ENCODE measurements at places on chromosomes 13 and 19.

DNA sequence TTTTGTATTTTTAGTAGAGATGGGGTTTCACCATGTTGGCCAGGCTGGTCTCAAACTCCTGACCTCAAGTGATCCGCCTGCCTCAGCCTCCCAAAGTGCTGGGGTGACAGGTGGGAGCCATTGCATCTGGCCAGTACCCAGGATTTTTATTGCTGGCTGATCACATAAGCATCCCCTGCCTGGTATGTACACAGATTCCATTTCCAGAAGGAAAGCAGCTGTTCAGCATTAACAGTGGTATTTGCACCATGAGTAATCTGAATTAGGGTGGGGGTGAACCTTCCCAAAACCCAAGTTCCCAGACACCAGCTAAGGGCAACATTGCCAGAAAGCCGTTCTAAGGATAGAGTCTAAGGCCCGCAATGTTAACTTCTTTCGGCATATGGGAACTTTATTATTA lies 7.3 kb downstream of the ZNF555 start:
- no peak for DNase-seq

DNA sequence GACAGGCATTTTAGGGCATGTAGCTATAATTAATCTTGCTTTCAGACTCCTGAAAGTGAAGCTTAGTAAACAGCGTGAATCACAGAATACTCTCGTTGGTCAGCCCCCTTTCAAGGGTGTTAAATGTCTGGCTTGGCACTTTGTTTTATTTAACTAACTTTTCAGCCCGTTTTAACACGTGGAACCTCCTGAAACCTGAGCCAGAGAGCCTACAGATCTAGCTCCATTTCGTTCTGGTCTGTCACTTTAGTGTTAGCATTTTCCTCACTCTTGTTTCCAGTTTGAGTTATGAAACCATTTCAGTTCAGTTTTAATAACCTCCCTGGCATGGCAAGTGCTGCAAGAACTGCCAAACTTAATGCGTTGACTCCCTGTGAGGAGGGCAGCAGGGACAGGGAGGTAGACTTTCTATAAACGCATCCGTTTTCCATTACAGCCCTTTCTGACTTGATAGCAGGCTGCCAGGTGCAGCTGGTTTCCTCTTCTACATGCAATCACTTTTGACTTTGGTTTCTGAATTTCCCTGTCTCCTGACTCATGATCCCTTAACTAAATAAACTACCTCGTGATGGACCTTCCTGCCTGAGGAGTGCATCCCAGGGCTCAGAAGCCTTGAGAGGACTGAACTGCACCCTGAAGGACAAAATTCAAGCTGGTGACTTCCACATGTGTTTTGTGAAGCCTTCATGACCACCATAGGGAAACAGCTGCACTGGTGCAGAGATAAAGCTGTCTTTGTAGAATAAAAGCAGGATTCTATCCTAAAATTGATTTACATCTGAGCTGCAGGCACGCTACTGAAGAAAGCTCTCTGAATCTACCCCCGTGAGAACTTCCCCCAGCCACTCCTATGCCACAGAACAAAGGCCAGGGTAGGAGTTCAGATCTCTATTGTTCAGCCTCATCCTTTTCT lies 192.6 kb downstream of the DLEU7 start:
- DNase-seq, result no peak

DNA sequence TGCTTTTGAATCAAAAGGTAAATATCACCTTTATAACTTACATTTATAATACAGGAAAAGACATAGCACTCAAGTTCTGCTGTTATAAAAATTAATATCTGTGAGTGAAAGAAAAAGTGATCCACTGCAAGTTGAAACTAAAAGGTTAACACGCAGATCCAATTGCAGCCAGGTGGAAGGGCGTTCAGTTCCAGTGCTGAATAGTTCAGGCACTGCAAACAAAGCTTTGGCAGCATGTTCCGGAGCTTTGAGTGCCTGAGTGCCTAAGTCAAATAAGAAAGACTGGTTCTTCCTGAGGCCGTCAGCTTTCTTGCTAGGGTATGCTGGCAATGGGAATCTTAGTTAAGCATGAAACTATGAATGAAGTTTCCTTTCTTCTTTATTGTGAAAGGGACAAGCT lies 200.3 kb downstream of the LMO7 start:
- no peak for DNase-seq

GRCh38 chr13:22092791-22093560 lies 422.1 kb downstream of the FGF9 start:
- DNase-seq, result no peak

GRCh38 chr13:31807090-31807541 lies 67.8 kb downstream of the RXFP2 start:
- DNase-seq, result peak; percentile 13

GRCh38 chr13:94352057-94352456 lies 127.4 kb downstream of the DCT start:
- DNase-seq, result no peak

DNA sequence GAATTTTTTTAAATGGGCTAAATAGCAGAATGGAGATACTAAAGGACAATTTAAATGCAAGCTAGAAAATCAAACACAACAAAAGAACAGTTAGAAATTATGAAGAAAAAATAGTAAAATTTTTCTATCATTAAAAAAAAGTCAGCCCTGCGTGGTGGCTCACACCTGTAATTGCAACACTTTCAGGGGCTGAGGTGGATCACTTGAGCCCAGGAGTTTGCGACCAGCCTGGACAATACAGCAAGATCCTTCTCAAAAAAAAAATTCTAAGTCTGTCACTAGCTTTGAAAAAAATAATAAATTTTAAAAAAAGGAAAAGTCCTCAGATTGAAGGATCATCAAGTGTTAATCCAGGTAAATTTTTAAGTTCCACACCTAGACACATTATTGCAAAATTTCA lies 7.7 kb downstream of the TUBGCP3 start:
- no peak for DNase-seq

- DNase-seq, result no peak
These were observed 25.3 kb downstream of the APBA3 start for GRCh38 chr19:3736106-3736724.

Measured in T-cell (primary cell).